ENCODE measurements at places on chromosomes 7 and 10. TPM values are rescaled to one million over a fixed set of nuclear protein-coding genes. Genes with fewer than 3 reads are reported as not detected.

Gene DDC
- 8.9 TPM for total RNA-seq

Gene UPK3B
- total RNA-seq = not detected

Gene TRPV5
- total RNA-seq = 2.9 TPM

Gene CALHM3
- total RNA-seq = not detected

Gene TMEM196
- 14.9 TPM for total RNA-seq

Gene MYO1G
- 6.5 TPM for total RNA-seq

Gene CPEB3
- total RNA-seq = 6.3 TPM

Gene LAMB1
- 491 TPM for total RNA-seq

Gene CHST3
- total RNA-seq = 30.8 TPM

Gene FRMD4A
- total RNA-seq = 16.1 TPM

Gene OR2A42
- 0.48 TPM for total RNA-seq

Gene SLC13A1
- total RNA-seq = 0.48 TPM

Gene NUP205
- 53.2 TPM for total RNA-seq

Gene MACC1
- total RNA-seq = 3.1 TPM

All from umbilical cord (tissue), 2 donors.